ENCODE measurements at places on chromosomes 11 and 22.
A peak's percentile ranks its signal among the peaks of the same experiment; 100 is the strongest.

- no peak for DNase-seq
These were observed 101.6 kb upstream of the AKIP1 start for GRCh38 chr11:8809241-8809938.

GRCh38 chr11:27040302-27041115 lies at the start of gene BBOX1:
BBOX1 (plus strand) TSS chr11:27040815; CDS start chr11:27055431, 14,616 bp downstream.
- DNase-seq = no peak

GRCh38 chr11:2318123-2318522 lies 16.3 kb downstream of the TSPAN32 start:
- DNase-seq = no peak

GRCh38 chr11:82733444-82734119 lies at the start of gene FAM181B:
FAM181B (minus strand) TSS chr11:82733864; CDS start chr11:82733729, 135 bp downstream.
- DNase-seq = peak; percentile 55

DNA sequence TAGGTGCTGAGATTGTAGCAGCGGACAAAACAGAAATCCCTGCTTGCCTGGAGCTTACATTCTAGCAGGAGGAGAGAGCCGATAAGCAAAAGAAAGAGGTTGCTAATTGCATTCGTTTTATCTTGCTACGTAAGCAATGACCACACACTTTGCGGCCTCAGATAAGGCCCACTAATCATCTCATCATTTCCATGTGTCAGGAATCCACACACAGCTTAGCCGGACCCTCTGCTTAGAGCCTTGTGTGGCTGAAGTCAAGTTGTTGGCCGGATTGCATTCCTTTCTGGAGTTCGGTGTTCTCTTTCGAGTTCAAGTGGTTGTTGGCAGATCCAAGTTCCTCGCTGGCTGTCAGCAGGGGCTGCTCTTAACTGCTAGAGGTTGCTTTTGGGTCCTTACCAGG lies 101.6 kb downstream of the CHST1 start:
- DNase-seq = no peak

GRCh38 chr11:68970921-68971636 lies 9.7 kb downstream of the MRGPRD start:
- DNase-seq = no peak

DNA sequence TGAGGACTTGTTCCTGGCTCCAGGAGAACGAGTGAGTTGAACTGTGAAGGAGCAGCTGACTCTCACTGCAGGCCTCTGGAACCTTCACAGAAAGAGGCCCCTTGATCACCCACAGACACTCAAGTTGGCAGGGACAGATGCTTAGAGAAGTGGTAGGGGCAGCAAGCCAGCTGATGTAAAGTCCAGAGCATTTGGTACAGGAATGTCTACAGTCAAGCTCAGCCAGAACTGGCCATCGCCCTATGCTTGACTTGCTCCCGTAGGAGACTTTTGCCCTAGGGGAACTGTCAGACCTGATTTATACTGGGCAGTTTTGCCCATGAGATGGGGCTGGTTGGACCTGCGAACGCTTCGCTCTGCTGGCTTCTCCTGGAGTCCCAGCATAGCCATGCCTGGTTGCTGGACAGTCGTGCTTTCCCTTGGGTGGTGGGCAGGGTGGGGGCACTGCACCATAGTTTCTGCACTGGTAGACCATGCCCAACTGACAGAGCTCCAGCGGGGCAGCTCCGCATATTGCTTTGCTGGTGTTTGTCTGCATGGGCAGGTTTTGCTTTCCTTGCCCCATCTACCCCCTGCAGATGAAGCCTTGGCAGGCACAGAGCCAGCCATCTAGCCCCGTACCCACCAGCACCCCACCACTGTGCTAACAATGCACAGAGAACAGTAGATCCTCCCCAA lies 977.7 kb downstream of the JRKL start:
- DNase-seq = no peak

GRCh38 chr11:66365711-66366619 lies 5.6 kb downstream of the SLC29A2 start:
- no peak for DNase-seq

- no peak for DNase-seq
These were observed 7.5 kb upstream of the MYH9 start for GRCh38 chr22:36395055-36395849.

GRCh38 chr11:130144861-130145281 lies 14.7 kb upstream of the ST14 start:
- no peak for DNase-seq

DNA sequence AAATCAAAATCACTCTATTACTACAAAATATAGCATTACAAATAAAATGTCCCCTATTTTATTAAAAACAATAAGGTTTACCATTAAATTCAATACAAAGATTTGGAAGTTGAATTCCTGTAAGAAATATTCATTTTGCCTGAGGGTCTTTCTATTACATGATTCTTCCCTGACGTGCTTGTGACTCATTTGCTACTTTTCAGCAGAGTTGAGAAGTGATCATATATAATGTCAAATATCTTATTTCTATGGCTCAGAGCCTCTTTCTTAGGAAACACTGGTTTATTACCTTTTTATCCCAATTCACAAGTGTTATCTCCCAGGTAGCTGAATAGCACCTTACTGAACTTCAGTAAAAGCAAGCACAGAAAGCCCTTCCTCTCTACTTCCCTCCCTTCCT lies 65.2 kb upstream of the CNTN5 start:
- no peak for DNase-seq

DNA sequence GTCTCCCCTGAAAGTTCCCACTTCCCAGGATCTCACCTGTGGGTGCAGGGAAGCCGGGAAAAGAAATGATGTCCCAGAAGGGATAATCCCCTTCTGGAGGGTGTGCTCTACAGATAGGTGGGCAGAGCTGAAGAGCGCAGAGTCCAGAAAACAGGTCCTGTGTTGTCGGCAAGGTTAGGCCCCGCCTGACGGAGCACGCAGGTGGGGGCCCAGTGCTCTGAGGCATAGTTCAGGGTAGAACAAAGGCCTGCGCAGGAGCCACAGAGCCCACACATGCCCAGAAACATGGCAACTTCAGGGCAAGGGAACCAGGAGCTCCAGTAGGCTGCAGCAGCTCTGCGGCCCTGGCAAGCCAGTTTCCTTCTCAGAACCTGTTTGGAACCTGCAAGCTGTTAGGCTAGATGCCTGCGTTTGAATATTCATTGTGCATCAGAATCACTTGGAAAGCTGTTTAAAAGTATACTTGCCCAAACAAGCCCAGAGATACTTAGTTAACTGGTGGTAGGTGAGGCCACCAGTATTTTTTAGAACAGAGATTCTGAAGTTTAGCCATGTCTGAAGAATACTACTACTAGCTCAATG lies 386.6 kb downstream of the BUD13 start:
- DNase-seq = no peak

GRCh38 chr11:116602637-116602942 lies 170.2 kb downstream of the BUD13 start:
- no peak for DNase-seq

- no peak for DNase-seq
These were observed 36.7 kb upstream of the VWA5A start for GRCh38 chr11:124078591-124078990.

DNA sequence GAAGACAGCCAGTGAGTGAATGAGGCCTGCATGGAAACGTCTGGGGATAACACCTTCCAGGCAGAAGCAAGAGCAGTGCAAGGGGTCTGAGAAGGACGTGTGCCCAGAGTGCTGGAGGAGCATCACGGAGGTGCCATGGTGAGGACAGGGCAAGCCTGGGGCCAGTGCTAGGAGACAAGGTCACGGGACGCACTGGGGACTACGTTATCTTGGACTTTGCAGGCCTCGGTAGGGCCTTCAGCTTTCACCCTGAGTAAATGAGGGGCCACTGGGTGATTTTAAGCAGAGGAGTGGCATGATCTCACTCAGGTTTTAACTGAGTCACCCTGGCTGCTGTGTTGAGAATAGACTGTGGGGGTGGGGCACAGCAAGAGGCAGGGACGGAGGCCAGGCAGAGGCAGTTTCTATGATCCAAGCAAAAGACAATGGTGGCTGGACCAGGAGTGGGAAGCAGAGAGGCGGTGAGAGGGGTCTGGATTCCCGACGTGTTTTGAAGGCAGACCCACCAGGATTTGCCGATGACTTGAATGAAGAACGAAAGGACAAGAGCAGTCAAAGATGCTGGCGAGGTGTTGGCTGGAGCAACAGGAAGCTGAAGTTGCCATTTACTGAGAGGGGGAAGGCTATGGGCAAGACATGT lies 102.7 kb upstream of the PARVA start:
- DNase-seq = no peak

- no peak for DNase-seq
These were observed 576 bp downstream of the TMEM258 start for GRCh38 chr11:61791737-61792309.

DNA sequence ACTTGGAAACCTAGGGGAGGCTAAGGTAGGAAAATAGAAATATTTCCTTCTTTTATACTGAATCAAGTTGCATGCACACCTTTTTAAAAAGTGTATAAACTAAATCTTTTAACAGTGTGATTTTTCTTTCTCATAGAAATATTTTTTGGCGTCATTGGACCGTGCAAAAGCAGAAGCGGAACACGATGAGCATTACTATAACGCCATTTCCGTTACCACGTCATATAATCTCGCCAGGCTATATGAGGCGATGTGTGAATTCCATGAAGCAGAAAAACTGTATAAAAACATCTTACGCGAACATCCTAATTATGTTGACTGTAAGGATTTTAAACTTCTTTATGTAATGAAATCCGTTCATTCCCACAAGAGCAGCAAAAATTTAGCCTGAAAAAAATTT lies 13.4 kb downstream of the CTR9 start:
- peak; percentile 45 for DNase-seq

DNA sequence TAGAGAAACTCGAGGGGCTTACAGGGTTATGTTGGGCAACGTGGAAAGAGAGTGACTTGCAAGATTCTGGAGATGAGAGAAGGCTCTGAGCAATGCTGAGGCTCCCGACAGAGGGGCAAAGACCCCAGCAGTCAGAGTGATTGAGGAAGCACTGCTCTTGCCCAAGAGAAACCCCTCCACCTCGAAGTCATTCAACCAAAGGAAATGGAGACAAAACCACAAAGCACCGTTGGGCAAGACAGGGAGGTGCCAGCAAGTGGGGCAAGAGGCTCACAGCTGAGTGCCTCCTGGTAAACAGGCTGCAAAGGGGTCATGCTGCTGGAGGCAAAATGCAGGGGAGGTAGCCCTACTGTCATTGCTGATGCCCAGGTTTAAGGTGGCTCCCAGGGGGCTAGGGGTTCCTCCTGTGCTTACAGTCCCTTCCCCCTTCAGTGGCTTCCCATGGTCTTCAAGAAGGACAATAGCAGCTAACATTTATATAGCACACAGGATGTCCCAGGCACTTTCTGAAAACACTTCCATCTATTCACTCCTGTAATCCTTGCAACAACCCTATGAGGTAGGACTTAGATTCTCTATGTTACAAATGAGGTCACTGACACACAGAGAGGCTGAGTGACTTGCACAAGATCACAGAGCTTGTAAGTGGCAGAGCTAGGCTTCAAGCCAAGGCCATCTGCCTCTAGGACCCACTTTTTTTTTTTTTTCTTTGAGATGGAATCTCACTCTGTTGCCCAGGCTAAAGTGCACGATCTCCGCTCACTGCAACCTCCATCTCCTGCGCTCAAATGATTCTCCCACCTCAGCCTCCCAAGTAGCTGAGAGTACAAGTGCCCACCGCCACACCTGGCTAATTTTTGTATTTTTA lies 18.1 kb upstream of the MYH9 start:
- peak; percentile 80 for DNase-seq
